ENCODE measurements at places on chromosomes 2 and 18.
A peak's percentile ranks its signal among the peaks of the same experiment; 100 is the strongest.

DNA sequence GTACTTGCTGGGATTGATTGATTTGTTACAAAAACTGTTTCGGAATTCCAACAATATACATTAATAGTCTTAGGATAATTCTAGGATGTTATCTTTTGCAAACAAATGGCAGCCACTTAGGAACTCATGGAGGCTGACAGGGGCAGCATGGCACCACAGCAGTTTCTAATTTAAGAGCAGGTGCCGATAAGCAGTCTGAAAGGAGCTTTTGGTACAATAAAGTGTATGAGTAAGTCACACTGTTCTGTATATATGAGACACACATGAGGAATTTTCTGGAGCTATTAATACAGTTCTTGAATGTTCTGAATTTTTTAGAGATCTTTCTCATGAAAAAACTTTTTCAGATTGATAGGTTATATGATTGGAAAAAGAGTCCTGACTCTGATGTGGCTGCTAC lies 52.2 kb downstream of the EIF5B start:
- H3K4me3 ChIP-seq, result no peak overlapping the region
- no peaks in the 10 kb centered on the region for H3K4me1 ChIP-seq
- H3K36me3 ChIP-seq, result no peaks in the 10 kb centered on the region

DNA sequence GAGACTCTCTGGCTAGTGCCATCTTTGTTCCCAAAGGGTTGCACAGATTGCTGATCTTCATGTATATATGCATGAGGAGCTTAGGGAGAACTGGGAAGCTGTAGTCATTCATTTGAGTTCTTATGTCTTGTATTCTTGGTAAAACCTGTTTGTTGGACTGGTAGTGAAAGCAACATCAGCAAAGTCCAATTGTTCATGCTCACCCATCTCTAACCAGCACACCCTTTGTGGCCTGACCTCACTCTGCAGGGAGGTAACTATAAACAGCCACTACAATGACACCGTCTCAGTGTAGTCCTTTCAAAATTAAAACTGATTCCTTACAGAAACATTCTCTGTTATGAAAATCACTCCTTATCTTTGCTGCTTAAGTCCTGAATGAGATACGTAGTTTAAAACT lies 13.9 kb upstream of the LMAN1 start:
- H3K27ac ChIP-seq, result no peak overlapping the region
- H3K4me3 ChIP-seq, result no peak overlapping the region
- peaks cover 13% of the 10 kb centered on the region for H3K27me3 ChIP-seq
- ATAC-seq, result no peak
- H3K36me3 ChIP-seq, result no peaks in the 10 kb centered on the region
- no peaks in the 10 kb centered on the region for H3K4me1 ChIP-seq

- H3K27me3 ChIP-seq, result no peaks in the 10 kb centered on the region
- H3K36me3 ChIP-seq, result no peaks in the 10 kb centered on the region
- H3K4me3 ChIP-seq, result no peak overlapping the region
- no peak for ATAC-seq
- H3K4me1 ChIP-seq, result peaks cover 19% of the 10 kb centered on the region
These were observed 246.1 kb upstream of the FN1 start for GRCh38 chr2:215681799-215682596.

- no peak for ATAC-seq
- H3K27ac ChIP-seq, result no peak overlapping the region
- no peaks in the 10 kb centered on the region for H3K36me3 ChIP-seq
- H3K4me3 ChIP-seq, result no peak overlapping the region
- H3K27me3 ChIP-seq, result peaks cover 17% of the 10 kb centered on the region
- peaks cover 13% of the 10 kb centered on the region for H3K4me1 ChIP-seq
These were observed 1.2 kb downstream of the SLC4A10 start for GRCh38 chr2:161625314-161625919.

DNA sequence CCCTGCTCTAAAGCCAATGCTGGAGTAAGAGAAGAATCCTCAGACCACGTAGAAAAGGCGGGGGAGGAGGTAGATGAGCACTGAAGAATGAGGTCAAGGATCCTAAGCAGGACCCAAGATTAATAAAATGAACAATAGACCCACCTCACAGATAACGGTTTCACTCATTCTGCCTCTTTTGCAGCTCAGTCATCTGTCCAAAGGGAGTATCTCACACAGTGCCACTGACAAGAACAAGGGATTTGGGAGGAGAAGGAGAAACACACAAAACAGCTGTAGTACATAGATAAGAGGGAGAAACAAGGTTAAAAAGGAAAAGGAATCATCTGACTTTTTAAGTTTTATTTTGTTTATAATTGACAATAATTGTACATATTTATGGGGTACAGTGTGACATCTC lies 30.9 kb upstream of the SULT1C4 start:
- no peak overlapping the region for H3K27ac ChIP-seq
- no peak for ATAC-seq
- H3K36me3 ChIP-seq, result no peaks in the 10 kb centered on the region
- no peaks in the 10 kb centered on the region for H3K4me1 ChIP-seq

DNA sequence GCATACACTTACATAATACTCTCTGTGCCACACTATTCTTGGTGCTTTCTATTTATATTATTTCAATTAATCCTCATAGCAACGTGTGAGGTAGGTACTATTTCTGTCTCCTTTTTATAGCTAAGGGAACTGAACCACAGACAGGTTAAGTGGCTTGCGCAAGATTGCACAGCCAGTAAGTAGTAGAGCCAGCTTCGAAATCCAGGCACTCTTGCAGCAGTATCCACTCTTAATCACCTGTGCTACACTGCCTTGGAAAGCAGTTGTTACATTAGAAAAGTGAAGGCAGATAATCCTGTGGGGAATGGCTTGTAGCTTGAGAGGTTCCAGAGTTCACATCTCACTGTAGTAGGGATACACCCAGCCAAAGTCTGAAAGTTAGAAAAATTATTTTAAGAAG lies 198.3 kb downstream of the LDLRAD4 start:
- H3K27ac ChIP-seq, result peak overlapping the region; percentile 33
- peaks cover 8% of the 10 kb centered on the region for H3K36me3 ChIP-seq
- no peaks in the 10 kb centered on the region for H3K4me1 ChIP-seq
- no peaks in the 10 kb centered on the region for H3K27me3 ChIP-seq
- ATAC-seq, result peak; percentile 28
- no peak overlapping the region for H3K4me3 ChIP-seq

DNA sequence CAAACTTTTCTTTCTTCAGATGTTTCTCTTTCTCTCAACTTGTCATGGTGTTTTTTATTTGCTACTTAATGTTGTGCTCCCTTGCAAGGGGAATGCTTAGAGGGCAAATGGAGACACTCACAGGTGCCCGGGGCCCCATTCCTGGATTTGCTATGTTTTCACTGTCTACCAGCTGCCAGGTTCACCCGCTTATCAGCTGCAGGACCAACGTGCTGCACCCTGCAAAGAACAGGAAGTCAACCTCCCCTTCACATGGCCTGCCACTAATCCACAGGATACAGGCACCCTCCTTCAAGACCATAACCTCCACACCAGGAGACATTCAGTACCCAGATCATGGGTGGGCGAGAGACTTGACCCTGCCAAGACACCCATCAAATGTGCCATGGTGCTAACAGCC lies 237.6 kb upstream of the STON1 start:
- no peak for ATAC-seq
- no peak overlapping the region for H3K27ac ChIP-seq
- H3K27me3 ChIP-seq, result no peaks in the 10 kb centered on the region
- H3K36me3 ChIP-seq, result no peaks in the 10 kb centered on the region
- H3K4me3 ChIP-seq, result no peak overlapping the region
- H3K4me1 ChIP-seq, result no peaks in the 10 kb centered on the region

Measured in gastroesophageal sphincter (tissue), 4 donors.